Activated T-helper 1 cell treated with anti-CD3 and anti-CD28 coated beads, Interleukin-12 subunit alpha, Interleukin-12 subunit beta, Interleukin-2, Interleukin-4 antibody, amounts not matched to agents 30 ng/mL and 10 ng/mL and 1 ng/mL, durations not matched to agents 14 hours and 24 hours and 36 hours (primary cell): ENCODE measurements at places on chromosomes 3 and 15. TPM values are rescaled to one million over a fixed set of nuclear protein-coding genes. Genes with fewer than 3 reads are reported as not detected.

Gene RTP1
- total RNA-seq, result not detected in 2 replicates

- DNase-seq, result no peak
Measured at GRCh38 chr3:100438623-100438974, 37.3 kb downstream of the LNP1 start.

GRCh38 chr3:40739971-40740370 is 215.2 kb downstream of the ZNF621 start:
- no peak for DNase-seq

Gene GALNT15
- total RNA-seq, result not detected in 2 replicates

GRCh38 chr15:47570451-47570850 is 146.9 kb upstream of the SEMA6D start:
- DNase-seq, result no peak

Gene NEK4
- total RNA-seq, result 27.8 and 32.9 TPM in 2 replicates

Gene RBP2
- total RNA-seq, result not detected in 2 replicates

- DNase-seq, result no peak
Measured at GRCh38 chr15:31442699-31443111, 116.1 kb downstream of the KLF13 start.

DNA sequence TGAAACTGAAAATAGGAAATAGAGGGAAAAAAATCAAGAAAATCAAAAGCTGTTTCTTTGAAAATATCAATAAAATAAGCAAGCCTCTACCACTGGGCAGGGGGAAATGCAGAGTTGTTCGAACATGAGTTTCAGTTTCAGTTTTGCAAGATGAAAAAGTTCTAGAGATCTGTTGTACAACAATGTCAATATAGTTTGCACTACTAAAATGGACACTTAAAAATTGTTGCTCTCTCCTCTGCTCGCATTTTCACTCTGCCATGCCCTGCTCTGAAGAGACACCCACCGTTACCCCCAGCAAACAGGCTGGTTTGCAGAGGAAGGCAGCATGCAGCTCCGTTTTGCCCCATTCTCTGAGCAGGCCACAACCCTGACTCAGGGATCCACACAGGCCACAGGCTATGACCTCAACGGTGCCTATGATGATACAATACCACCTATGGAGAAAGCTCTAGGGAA is 64.5 kb downstream of the ZNF148 start:
- peak; percentile 47 for DNase-seq

- DNase-seq, result no peak
Measured at GRCh38 chr3:135802171-135802570, 163.4 kb upstream of the PPP2R3A start.

DNA sequence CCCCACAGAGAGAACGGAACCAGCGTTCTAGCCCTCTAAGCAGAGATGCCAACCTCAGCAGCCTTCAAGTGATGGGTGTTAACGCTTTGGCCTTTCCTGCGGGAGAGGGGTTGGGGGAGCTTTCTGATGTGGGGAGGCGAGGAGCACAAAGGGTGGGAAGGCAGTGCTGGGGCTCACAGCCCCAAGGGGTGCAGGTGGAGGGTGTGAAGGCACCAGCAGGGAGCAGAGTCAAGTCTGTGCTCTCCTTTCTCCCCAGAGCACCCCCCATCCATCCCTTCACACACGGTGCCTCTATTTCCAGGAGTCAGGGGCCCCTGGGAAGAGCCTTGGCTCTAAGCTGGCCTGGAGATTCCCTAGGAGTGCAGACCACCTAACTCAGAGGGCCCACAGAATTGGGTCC is 4.1 kb downstream of the C15orf62 start:
- DNase-seq, result no peak

Gene CASR
- not detected in 2 replicates for total RNA-seq

Gene AADACL2
- total RNA-seq, result not detected in 2 replicates

DNA sequence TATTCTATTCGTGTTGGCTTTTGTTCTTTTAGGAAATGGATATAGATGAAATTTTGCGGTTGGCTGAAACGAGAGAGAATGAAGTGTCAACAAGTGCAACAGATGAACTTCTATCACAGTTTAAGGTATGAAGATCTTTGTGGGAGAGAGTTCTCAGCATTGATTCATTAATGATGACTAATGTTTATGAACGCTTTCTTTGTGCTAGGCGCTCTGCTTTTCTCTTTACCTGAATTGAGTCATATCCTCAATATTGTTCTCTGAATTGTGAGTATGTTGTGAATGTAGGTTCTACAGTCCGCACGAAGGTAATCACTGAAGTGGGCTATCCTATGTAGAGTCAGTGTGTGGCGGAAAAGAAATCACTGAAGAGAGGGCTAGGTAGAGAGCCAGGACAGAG is 81.2 kb downstream of the CHD2 start:
- DNase-seq, result no peak

DNA sequence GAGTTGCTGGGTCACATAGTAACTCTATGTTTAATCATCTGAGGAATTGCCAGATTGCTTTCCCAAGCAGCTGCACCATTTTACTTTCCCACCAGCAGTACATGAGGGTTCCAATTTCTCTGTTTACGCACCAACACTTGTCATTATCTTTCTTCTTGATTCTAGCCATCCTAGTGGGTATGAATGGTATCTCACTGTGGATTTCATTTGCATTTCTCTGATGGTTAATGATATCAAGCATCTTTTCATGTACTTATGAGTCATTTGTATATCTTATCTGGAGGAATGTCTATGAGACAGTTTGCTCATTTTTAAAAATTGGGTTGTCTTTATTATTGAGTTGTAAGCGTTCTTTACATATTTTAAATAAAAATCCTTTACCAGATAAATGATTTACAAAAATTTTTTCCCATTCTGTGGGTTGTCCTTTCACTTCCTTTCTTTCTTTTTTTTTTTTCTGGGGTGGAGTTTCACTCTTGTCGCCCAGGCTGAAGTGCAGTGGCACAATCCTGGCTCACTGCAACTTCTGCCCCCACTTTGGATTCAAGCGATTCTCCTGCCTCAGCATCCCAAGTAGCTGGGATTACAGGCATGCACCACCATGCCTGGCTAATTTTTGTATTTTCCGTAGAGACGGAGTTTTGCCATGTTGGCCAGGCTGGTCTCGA is 8.9 kb upstream of the SGO1 start:
- no peak for DNase-seq

Gene SEMA6D
- total RNA-seq, result not detected in 2 replicates

Gene PDZRN3
- not detected in 2 replicates for total RNA-seq

GRCh38 chr15:37872661-37873060 is 61.8 kb upstream of the TMCO5A start:
- DNase-seq, result no peak

DNA sequence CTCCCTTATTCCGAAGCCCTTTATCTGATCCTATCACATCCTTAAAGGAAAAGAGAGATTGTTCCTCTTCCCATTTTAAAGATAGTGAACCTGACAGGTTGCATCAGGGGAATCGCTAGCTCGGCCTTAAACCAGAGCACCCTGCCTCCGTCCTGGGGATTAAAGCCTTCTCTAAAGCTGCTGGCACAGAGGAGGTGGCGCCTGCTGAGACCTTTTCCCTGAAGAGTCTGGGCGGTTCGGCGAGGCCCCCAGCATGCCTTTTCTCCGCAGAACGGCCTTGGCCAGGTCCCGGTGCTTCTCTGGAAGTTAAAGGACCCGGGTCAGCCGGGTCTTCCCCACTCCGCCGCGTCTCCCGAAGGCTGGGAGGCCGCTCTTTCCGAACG is 593 bp downstream of the FAM219B start:
- no peak for DNase-seq

GRCh38 chr3:38450853-38451252 is 2.8 kb upstream of the ACVR2B start:
- DNase-seq, result no peak

GRCh38 chr3:97689111-97689510 is 75.4 kb upstream of the ARL6 start:
- no peak for DNase-seq

GRCh38 chr15:101439920-101440319 is 49.6 kb downstream of the PCSK6 start:
- no peak for DNase-seq

DNA sequence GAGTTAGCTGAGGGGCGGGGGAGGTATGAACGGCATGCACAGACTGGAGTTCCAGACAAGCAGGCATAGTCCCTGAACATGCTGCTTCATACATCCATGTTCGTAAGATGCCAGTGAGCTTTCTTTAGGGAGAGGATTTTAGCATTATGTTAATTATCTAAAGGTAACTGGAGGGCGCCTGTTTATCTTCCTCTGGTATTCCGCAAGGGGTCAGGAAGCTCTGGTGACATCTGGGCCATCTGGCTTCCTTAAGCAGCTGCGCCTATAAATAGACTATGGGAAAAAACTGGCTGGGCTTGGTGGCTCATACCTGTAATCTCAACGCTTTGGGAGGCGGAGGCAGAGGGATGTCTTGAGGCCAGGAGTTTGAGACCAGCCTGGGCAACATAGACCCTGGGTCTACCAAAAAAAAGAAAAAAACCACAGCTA is 1.5 kb upstream of the FBXO22 start:
- DNase-seq, result no peak

- no peak for DNase-seq
Measured at GRCh38 chr3:29525254-29525881, 244.5 kb downstream of the RBMS3 start.

GRCh38 chr3:52456169-52456799 is 880 bp downstream of the NISCH start:
- DNase-seq, result no peak

DNA sequence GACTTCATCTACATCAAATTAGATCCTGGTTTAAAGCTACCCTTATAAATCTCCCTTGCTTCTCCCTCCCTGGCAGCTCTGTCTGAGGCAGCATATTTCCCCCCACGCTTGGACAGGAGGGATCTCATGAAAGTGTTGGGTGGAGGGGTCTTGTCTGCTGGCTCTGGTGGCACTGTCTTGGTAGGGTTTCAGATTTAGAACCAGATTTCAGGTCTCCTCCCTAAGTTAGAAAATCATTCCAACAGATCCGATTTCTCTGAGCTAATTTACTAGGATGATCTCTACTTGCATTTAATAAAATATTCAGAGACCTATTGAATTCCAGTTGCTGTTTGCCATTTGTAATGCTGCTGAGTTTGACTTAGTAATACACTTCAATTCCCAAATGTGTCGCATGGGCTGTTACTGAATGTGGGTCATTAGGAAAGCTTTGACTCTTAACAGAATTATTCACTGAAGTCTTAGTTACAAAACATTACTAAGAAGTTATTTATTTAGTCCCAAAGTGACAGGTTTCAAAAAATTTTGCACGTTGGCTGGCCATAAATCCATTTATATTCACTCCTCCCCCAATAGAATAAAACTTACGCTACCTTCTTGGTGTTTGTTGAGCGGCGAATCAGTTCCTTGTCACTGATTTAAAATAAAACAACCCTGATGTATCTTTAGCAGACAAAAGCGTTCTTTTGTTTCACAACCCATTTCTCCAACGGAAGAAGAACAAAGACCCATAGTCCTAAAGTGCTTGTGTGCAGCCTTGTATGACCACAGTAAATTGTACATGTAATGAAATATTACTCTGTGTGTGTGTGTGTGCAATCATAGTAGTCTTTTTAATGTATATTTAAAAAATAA is 84.5 kb downstream of the TRAK1 start:
- DNase-seq, result no peak

- no peak for DNase-seq
Measured at GRCh38 chr3:13070391-13071070, 2.7 kb downstream of the IQSEC1 start.

DNA sequence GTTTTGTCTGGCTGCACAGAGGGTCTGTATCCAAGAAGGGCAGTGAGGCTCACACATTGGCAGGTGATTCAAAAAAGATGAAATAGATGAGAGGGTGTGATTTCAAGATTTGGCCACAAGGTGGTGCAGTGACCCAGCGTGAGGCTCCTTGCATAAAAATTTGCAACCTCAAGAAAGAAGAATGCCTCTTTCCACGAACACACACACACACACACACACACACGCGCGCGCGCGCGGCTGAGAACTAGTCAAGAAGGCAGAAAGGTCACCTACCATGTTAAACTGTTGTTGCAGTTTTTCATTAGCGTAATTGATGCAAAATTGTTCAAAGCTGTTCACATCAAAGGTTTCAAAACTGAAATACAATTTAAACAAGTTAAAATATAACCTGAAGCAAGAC is 39.2 kb downstream of the MYO5C start:
- peak; percentile 62 for DNase-seq

- DNase-seq, result no peak
Measured at GRCh38 chr3:111989061-111989678, 9.6 kb upstream of the TAGLN3 start.

Gene GYG1
- 33.6 and 34.1 TPM in 2 replicates for total RNA-seq

Gene SCN11A
- total RNA-seq, result 0.05 TPM in 1 of 2 replicates, not detected in the other

DNA sequence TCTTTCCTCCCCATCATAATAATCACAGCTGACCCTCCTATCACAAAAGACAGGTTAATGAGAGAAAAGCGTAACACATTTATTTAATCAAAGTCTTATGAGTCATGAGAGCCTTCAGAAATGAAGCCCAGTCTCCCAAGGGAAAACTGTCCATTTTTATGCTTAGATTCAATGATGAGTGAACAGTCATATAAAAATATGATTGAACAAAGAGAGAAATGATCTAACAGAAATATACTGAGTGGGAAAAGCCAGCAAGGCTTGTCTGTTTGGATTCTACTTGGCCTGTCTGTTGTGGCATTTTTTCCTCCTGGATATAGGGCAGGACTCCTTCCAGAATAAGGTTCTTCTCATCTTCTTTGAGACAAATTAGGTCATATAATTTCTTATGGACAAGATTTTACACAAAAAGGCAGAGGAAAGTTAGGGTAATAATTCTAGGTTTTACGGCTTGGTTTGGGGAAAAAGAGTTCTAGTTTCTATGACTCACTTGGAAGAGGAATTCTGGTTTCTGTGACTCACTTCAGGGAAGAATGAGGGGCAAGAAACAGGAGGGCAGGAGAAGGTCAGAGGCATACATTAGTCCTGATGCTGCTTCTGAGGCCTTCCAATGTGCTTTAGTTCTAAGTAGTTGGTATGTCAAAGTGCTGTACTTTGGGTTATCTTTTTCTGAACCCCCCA is 534.2 kb downstream of the ZIC1 start:
- no peak for DNase-seq

DNA sequence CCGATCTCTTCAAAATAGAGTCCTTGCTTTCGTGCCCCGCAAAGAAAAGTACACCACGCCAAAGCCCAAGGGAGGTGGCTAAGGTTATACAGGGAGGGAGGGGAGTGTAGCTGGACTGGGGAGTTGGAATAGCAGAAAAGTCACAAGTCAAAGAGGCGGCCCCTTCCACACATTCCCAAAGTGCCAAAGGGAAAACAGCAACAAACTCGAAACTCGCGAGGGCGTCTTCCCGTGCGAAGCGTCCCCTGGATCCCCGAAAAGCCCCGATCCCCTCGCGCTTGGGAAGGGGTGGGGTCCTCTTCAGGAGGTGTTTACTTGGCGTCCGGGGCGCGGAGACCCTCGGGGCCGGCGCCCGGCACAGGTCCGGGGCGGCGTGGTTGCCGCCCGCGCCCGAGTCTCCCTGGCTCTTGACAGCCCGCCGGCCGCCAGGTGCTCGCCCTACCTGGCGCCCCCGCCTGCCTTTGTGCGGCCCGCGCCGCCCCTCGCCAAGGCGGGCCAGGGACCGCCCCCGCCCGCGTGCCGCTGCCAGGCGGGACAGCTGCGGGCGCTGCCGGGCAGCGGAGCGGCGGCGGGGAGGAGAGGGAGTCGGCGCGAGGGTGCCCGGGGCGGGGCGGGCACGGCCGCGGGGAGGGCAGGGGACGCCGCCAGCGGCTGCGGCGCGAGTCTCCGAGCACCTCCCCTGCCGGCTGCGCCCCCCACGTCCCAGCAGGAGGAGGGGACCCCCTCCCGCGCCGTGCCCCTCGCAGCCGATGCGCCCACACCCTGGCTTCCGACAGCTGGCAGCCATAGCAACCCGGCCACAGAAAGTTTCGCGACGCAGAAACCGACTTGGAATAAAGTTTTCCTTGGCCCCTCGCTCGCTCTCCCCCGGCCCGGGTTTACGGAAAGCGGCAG is 966 bp downstream of the MYO1E start:
- DNase-seq, result no peak

Gene LIPH
- not detected in 2 replicates for total RNA-seq

GRCh38 chr15:63306492-63307073 is 29.2 kb downstream of the APH1B start:
- no peak for DNase-seq

Gene RFTN1
- total RNA-seq, result 97.6 and 97.8 TPM in 2 replicates

Gene CEP19
- total RNA-seq, result 3.9 and 4.1 TPM in 2 replicates
